WTC11 (cell line): ENCODE measurements at places on chromosomes 11 and 22. TPM values are rescaled to one million over a fixed set of nuclear protein-coding genes. Genes with fewer than 3 reads are reported as not detected.

- no peak overlapping the region for H3K4me3 ChIP-seq
- peaks cover 21% of the 10 kb centered on the region for H3K4me1 ChIP-seq
Observed at GRCh38 chr22:43554259-43554636, 142.4 kb downstream of the MPPED1 start.

GRCh38 chr11:70489276-70489675 is 90.9 kb downstream of the CTTN start:
- no peak for DNase-seq
- H3K27me3 ChIP-seq = no peaks in the 10 kb centered on the region

- H3K4me1 ChIP-seq = peaks cover 6% of the 10 kb centered on the region
- no peak overlapping the region for H3K27ac ChIP-seq
- DNase-seq = no peak
- H3K27me3 ChIP-seq = no peaks in the 10 kb centered on the region
Observed at GRCh38 chr11:32723332-32723731, 71.1 kb downstream of the CCDC73 start.

- DNase-seq = no peak
- no peak overlapping the region for H3K27ac ChIP-seq
- H3K4me3 ChIP-seq = no peak overlapping the region
- peaks cover 4% of the 10 kb centered on the region; the same call in 1 of the 2 replicates for H3K36me3 ChIP-seq
- H3K4me1 ChIP-seq = peaks cover 16% of the 10 kb centered on the region
Observed at GRCh38 chr11:35238882-35239281, 99.9 kb downstream of the CD44 start.

The CALCB gene
- 3.2 to 4.1 TPM (median 3.3 TPM) in 3 replicates for total RNA-seq

The PNPLA3 gene
- 17.9 to 19.8 TPM (median 19.6 TPM) in 3 replicates for total RNA-seq
